ENCODE measurements at places on chromosomes 4 and X.

GRCh38 chr4:19171832-19172231, 1079.9 kb upstream of the SLIT2 start:
- DNase-seq = no peak

DNA sequence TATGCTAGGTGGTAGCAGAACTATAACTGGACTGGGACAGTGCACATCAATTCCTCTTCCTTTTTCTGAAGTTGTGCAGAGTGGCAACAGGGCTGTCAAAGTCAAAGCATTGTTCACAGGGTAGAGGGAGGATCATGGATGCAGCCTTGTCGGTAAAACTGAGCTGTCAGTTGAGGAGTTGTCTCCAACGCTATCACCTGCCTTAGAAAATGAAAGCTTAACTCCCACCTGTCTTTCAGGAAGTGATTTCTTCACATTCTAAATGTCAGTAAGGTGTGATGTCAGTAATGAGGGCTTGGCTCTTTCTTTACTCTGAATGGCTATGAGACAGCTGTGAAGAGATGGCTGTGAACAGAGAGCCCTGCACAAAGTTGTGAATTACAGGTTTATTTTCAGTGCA, 66.4 kb upstream of the BANK1 start:
- no peak for DNase-seq

GRCh38 chr4:88162626-88163025, 4.2 kb upstream of the ABCG2 start:
- DNase-seq = no peak

GRCh38 chrX:109184506-109185139, 297.3 kb downstream of the GUCY2F start:
- DNase-seq = no peak

GRCh38 chrX:49101629-49101984, 21.9 kb upstream of the WDR45 start:
- DNase-seq = no peak

DNA sequence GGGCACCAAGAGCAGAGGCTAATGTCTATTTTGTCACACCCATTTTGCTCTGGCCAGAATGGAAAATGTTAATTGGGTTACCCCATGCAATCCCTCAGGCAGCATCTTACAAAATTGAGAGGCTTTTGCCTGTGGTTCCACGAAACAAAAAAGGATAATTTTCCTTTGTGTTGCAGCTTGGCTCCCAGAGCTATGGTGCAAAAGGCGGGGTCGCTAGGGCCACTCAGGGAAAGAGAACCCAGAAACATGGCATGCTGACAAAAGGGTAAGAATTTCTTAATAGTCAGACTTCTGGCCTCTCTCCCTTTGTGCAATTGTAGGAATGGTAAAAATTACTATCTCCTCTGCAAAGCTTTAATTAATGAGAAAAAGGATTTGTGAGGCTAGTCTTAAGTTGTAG, 119.6 kb upstream of the BANK1 start:
- DNase-seq = no peak

GRCh38 chr4:12221031-12221430, 792.3 kb upstream of the HS3ST1 start:
- no peak for DNase-seq

GRCh38 chr4:125591290-125591689, 276.5 kb downstream of the FAT4 start:
- DNase-seq = no peak

DNA sequence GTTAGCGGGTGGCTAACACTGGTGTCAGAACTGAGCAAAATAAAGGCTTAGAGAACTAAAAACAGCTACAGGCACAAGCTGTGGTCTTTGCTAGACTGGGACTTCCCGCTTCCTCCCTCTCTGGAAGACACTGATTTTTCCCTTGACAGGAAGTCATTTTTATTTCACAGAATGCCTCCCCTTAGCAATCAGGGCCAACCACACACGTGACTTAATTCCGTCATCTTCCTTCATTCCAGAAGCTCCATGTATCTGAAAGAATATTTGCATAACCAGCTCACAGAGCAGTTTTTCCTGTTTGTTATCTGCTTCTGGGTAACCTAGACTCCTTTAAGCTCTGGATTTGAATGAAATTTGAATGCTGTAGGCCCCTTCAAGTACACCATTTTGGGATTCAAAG, 327.5 kb upstream of the FRG1 start:
- no peak for DNase-seq

DNA sequence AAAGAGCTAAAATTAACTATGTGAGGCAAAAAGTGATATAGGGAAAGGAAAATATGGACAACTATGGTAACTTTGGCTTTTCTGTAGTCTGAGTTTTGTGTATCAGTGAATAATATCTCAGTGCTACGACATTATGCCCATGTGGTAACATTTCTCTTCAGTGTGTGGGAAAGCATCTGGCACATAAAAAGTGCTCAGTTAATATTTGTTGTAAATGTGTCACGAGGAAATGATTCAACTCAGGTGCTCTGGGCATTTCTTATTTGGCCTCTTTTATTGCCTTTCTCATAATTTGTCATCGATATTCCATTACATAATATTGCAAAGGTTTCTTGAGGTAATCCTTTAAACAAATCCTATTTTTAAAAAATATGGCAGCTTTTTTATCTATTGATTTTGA, 17.6 kb downstream of the OFD1 start:
- no peak for DNase-seq

DNA sequence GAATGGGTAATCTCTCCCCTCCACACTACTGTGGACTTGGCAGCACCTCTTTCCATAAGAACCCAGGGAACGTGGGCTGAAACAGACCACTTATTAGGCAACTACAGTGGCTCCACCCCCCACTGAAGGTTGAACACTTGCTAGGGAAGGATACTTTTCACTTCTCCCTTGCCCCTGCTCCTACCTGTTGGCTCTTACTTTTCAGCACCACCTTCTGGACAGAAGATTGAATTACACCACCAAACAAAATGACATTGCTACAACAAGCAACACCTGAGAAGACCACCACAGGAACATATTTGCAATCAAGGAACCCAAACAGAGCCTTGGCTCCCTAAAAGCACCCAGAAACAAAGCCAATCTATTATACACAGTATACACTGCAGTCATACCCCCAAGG, 132.1 kb upstream of the CXCL13 start:
- peak; percentile 56 for DNase-seq

DNA sequence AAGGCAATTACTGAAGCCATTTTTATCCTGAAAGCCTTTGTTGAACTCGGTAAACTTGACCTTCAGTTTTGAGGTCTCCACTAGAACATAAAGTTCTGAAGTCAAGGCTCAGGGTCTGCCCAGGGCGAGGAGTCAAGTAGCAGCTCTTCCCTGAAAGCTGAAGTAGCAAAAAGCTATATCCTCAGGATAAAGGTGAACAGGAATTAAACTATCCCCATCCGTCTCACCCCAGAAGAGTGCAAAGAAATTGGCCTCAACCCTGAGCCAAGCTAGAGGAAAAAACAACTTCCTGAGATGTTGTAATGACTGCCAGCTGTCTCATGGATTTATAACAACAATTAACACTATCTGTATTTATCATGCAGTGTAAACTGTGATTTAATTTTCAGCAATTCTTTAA, 590.8 kb downstream of the SPRY1 start:
- DNase-seq = no peak

GRCh38 chr4:26583538-26583864, 383 bp upstream of the TBC1D19 start:
- DNase-seq = no peak

GRCh38 chr4:23999714-24000469, 110.0 kb upstream of the PPARGC1A start:
- no peak for DNase-seq

DNA sequence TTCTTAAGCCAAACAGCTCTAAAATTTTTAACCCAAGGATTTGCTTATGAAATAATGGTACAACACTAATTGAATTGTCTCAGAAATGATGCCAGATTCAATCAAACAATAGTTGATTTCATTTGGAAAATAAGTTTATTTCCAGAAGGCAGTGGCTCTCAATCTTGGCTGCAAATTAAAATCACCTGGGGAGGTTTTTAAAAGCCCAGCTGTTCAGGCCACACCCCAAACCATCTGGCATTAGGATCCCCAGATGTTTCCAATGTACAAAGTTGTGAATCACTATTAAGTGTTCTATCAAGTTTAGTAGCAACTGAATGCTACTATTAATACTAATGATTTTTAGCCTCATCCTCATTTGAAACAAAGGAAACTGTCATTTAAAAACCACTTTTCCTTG, 22.2 kb downstream of the TMEM184C start:
- DNase-seq = peak; percentile 8

DNA sequence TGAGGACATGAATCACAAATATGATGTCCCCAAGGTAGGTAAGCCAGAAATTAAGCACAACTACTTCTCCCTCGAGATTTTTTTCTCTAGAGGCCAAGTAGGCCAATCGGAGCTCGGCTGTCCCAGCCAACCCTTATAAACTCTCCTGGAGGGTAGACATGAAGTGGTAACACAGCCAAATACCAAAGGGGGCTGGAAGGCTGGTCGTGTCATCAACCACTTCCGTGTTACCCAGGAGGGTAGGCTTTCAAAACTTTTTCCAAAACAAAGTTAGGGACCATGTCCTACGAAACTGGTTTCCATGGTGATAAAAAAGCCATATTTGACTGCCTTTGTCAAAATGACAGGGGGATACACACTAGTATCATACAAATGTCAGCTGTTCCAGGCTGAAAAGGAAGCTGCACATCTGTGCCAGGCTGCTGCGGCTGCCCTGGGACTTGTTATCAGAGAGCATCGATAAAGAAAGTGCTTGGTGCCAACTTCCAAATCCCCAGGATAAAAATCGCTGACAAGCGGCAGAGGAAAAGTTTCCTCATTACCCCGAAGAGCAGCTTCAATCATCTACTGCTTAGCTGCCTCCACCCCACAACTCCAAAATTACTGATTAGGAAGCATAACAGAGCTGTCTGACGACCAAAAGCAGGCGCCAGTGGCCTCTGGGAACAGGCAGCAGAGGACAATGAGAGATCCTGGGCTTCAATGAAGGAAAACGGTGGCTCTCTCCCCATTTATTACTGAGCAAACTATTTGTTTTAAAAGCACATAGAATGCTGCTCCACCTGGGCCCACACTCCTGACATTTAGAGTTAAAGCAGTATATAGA, 20.8 kb downstream of the BCOR start:
- no peak for DNase-seq

DNA sequence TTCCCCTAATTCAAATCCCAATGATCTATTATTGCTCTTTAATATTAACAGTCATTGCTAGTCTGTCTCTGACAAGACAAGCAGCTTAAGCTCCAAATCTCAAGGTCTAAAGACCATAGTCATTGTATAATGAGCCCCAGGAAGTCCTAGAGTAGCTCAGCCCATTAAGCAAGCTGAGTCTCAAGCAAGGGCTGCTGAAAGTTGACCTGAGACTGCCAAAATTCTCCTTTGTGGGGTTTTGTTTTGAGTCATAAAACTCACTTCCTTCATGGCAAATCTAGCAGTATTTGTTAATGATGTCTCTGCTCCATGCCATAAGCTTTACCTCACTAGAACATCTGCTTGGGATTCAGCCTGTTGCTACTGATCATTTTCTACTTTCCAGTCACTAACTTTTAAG, 313.2 kb downstream of the ANTXR2 start:
- DNase-seq = no peak

DNA sequence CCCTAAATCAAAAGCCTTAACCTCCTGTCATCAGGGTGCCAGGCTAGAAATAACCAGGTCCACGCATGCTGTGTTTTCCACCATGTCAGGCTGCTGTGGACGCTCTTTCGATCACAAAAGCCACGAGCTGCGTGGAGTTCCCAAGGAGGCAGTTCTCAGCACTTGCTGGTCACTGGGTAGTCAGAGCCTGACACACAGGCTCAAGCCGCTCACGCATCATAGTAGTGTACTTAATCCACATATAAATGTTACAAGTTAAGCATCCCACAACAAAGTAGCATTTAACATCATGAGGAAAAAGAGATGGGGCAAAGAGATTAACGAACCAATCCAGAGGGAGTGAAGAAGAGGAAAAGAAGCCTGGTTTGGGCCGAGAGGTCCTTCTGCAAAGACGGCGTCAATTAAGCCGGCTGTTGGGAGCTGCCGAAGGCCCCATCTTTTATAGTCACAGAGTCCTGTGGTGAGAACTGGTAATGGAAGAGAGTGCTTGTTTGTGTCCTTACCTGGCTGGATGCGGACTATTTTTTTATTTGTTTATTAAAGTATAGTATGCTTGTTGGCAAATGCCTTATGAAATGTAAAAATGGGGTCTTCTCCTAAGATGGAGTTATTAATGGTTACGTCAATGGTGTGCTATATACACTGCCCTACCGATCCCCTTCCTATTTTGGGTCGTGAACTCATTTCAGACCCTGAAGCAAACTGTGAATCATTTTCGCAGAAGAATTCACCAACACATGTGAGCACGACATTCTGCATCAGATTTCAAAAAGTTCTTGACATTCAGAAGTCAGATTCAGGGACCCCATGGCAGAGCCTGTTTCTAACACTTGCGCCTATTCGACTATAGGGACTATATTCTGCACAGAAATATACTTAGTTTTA, 675 bp downstream of the PRIMPOL start:
- DNase-seq = peak; percentile 60

- no peak for DNase-seq
Measured at GRCh38 chr4:65393078-65393477, 277.2 kb downstream of the EPHA5 start.

DNA sequence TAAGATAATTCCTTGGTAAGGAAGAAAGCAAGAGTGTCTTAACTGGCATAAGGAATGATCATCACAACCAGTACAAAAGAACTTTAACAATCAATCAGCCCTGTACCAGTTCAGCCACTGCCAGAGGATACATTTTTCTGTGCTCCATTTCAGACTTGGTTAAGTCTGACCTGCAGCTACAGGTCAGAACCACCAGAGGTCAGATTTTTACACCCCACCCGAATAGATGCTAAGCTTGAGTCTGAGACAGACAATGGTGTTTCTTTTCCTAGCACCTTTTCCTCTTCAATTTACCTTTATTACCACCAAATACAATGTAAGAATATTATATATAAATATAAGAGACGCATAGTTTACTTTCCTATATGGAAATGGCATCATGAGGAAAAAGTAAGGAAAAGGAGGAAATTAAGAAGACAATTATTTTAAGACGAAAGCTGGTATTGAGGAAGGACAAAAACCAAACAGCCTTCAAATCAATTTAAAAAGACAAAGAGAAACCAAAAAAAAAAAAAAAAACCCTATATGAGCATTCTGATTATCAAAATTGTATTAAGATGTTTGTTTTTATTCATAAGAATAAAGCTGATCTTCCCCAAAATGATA, 215.3 kb upstream of the TTC29 start:
- peak; percentile 52 for DNase-seq

DNA sequence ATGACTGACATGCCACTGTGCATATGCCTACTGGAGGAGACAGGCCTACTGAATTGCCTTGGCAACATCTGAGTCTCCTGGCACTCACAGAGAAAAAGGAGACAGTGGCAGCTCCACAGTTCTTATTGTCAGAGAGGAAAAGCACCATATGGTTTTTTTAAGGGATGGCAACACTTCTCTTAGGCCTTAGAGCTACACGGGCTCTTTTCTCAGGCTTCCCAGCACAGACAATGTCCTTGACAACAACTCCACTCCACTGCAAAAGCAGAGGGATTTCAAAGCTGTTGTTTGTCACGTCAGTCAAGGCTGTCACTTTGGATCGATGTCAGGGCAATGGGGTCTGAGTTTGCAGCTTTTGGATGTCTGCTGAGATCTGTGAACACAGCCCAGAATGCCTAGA, 4.7 kb upstream of the CLCN4 start:
- DNase-seq = no peak

GRCh38 chr4:143186649-143187048, 1.9 kb downstream of the USP38 start:
- peak; percentile 24 for DNase-seq
